ENCODE measurements at places on chromosomes 3 and 15.

DNA sequence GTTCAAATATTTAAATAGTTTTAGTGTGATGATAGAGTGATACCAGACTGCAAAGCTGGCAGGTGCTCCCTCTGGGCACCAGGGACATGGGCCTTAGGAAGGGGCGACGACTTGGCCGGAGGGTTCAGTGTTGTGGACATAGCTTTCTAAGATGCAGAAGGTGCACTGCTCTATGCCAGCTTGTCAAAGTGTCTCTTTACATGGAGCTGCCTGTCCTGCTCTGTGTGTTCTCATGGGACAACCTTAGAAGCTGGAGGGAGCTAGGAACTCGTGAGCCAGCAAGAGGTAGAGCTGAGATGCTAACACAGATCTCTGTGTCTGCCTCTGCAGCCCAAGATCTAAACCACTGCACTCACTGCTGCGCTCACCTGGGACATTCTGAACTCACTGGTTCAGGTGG lies 77.8 kb downstream of the SENP2 start:
- no peak for DNase-seq

DNA sequence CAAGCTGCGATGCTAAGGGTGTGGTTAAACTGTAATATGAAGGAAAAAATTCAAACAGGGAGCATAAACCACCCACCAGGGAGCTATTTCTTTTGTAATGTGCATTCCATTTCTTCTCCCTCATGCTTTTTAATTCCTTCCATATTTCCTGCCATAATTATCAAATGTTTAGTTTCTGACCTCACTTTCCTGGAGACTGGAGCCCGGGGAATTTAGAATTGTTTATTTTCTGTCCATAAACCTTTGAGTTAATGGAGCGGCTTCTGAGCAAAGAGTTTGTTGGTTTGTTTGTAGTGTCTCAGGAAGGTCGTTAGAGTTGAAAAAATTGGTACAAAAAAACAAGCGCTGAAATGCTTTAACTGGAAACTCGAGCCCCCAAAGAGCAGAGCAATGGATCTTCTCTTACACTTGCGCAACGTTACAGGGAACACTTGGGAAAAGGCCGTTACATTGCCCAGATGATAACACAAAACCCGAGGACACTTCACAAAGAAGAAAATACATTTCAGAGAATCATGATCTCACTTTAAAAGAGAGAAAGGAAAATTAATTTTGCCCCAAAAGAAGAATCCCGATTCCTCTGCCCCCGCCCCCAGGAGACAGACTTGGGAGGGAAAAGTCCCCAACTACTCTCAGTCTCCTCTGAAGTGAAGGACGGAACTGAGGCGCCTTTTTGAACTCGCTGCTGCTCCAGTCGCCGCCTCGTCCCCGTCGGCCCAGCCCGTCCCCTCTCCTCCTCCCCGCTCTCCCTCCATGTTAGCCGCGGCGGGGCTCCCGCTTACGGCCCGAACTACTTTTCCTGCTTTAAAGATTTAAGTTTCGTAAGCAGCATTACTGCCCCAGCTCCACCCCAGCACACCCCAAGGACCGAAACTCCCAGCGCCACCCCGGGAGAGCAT lies 842 bp downstream of the FSTL1 start:
- DNase-seq, result no peak

GRCh38 chr3:170598091-170598502 lies 12.2 kb upstream of the SLC7A14 start:
- no peak for DNase-seq

GRCh38 chr3:189500798-189501495 lies 130.2 kb upstream of the TP63 start:
- DNase-seq, result no peak

DNA sequence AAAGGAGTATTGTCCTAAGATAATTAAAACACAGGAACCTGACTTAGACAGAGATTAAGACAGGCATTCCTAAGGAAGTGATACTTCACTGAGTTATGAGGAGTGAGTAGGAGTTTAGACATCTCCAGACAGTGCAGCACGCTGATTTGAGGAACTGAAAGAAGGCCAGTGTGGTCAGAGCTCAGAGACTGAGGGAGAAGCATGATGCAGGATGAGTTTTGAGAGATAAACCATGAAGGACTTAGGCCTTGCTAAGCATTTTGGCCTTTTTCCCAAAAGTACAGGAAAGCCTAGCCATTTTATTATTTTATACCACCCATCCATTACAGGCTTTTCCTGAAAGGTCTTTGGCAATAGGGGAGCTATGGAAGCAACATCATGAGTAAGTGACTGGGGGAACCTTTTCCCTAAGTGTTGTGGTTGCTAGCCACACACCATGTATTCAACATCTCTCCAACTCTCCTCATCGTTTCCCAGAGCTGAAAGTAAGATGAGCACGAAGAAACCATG lies 375.6 kb upstream of the TPRG1 start:
- DNase-seq, result peak; percentile 95

- peak; percentile 19 for DNase-seq
Measured at GRCh38 chr3:42300013-42300412, 34.0 kb upstream of the CCK start.

- peak; percentile 60 for DNase-seq
Measured at GRCh38 chr3:189488241-189488767, 142.9 kb upstream of the TP63 start.

- no peak for DNase-seq
Measured at GRCh38 chr3:57160765-57161538, 4.2 kb downstream of the IL17RD start.

DNA sequence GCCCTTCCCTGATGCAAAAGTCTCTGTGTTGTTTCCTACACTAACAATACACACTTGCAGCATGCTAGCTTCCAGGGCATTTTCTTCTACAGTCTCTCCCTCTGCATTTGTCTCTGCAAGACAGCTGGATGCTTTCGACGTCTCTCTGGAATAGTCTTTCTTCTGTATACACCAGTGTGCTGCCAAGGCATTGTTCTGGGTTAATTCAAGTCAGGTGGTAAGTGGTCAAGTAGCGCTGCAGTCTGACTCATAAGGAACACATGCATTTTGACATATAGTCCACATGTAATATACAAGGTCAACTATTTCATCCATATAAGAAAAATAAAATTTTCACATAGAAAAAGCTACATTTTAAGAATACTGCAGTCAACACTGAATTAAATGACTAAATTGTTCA lies 92.7 kb downstream of the MYLK start:
- DNase-seq, result no peak

DNA sequence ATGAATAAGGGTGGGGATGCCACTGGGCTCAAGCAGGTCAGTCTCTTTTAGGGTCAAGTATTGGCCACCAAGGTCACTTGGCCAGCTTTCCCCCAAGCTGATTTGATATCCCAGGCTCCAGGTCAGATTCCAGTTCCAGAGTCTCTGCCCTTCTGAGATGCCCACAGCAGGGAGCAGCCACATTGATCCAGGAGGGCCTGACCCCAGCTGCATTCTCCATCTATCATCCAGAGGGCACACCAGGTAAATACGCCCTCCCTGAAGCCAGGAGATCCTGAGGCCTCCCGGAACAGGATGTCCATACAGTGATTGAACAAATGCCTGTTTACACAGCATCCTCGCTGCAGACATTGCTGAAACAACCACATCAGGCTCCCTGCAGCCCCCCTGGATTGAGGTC lies 264.6 kb upstream of the TLE3 start:
- no peak for DNase-seq

GRCh38 chr15:81293728-81294515 lies 30.0 kb downstream of the STARD5 start:
- no peak for DNase-seq

- no peak for DNase-seq
Measured at GRCh38 chr3:184669578-184669977, 42.3 kb downstream of the MAGEF1 start.

GRCh38 chr15:34154725-34155204 lies 52.9 kb downstream of the PGBD4 start:
- no peak for DNase-seq

GRCh38 chr3:15319575-15319974 lies 12.8 kb downstream of the SH3BP5 start:
- no peak for DNase-seq

DNA sequence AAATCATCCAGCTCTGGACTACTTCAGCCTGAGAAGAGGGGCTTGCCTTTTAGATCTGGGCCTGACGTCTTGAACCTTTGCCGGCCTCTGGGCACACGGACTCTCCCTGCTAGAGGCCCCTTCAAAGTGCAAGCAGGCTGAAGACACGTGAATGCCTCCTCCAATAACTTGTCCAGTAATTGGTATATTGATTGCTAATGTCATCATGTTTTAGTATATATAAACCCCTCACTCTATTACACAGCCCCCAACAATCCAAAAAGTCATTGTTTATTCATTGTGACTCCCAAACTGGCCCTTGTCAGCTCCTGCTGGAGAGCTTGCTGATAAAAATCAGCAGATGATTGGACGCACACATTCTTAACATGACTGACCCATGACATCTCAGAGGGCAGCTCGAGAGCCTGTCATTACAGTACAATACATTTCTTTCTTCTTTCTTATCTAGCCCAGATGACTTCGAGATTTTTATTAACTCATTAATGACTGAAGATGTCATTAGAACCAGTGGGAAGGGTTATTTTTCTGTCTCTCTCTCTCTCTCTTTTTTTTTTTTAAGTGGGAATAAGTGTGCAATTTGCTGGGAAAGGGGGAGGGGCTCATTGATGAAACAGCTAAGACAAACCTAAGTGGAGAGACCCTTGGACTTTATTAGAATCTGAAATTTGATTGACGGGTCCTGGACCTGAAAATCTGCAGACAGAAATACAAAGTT lies 65.5 kb upstream of the NR2F2 start:
- no peak for DNase-seq

DNA sequence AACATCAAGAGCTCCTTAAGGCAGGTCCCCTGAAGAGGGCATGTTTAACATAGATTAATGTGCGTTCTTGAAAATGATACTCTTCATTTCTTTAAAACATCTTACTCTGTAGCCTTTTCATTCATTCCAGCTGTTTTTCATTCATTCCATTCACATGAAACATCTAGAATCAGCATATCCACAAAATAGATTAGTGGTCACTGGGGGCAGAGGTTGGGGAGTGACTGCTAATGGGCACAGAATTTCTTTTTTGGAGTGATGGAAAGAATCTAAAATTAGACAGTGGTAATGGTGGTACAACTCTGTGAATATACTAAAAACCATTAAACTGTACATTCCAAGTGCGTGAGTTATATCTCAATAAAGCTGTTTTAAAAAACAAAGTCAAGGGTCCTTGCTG lies 15.4 kb upstream of the CXCR6 start:
- DNase-seq, result peak; percentile 14

DNA sequence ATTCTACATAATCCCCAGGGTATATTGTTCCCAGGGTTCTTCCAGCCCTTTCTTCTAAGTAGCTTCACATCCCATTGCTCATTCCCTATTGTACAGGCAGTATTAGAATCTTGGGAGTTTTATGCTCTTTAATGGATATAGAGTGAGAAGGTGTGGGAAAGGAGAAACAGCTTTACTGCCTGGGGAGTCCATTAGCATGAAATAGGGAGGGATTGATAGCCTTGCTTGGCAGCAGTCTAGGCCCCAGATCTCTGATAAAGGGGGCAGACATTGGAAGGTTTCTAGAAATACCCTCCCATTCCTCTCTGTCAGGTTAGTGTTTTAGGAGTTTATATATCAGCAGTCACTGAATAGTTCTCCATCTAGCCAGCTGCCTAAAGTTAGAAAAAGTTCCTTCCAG lies 334.3 kb downstream of the UNC13C start:
- no peak for DNase-seq

DNA sequence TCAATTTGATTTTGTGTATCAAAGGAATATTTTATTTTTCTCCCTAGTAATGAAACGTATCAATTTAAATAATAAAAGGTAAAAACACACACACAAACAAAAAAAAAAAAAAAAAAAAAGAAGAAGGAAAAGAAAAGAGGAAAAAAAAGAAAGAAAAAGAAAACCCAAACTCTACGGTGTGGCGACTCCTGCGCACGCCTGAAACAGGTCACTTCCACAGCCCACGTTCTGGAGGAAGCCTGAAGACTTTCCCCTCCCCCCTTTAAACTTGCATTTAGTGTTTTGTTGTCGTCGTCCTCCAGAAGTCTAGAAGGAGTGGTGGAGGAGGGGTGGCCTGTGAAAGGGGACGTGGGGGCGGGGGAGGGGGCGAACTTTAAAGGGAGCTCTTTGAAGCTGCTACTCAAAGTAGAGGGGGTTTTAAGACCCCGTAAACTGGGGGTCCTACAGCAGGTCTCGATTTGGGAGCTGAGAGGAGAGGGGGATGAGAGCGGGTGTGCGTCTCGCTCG lies 2.3 kb upstream of the TLE3 start:
- DNase-seq, result no peak

DNA sequence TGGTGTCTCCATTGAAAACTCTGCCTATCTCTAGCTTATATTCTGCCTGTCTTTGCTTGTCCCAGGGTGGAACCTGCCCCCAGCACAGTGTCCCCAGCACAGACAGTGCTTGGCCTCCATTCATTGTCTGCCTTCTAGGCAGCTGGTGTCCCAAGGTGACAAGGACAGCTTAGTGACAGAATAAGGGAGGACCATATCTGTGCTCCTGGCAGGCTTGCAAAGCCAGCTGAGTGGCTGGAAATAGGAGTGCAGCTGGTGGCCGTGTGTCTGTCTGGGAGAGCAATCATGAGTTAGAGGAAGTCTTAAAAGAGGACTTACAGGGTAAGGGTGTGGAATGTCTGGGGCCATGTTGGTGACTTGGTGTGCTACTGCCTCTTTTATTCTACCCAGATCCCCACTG lies 33.4 kb downstream of the SCN5A start:
- no peak for DNase-seq

- no peak for DNase-seq
Measured at GRCh38 chr15:39061952-39062464, 497.4 kb upstream of the RASGRP1 start.

DNA sequence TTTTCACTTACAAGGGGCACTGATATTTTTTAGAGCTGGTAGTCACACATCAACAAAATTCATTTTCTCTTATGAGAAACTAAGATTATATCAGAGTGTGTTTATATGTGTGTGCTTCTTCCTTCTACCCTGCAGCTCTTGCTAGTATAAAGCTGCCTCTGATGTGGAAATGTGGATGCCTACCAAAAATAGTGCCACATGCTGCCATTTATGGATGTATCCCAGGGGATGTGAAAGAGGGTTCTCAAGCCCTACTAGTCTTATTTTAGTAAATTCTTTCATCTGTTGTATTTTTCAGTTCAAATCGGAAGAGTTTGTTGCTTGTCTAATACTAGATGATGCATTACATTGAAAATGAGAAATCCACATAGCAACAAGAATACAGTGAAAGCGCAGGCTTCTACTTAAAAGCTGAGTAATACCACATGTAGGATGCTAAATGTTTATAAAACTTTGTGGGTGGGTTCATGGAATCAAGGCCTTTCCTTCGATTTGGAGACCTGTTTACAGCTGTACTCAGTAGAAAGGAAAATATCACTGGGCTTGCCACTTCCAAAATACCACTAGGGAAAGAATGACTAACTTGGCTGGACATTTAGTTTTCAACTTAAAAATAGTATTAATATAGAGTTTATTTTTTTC lies 399.2 kb downstream of the EPHA3 start:
- DNase-seq, result no peak

Data from non-pigmented ciliary epithelial cell (primary cell).